EH (cell line): ENCODE measurements at places on chromosomes 7 and 10.
A peak's percentile ranks its signal among the peaks of the same experiment; 100 is the strongest.

- DNase-seq: peak; percentile 86
Measured at GRCh38 chr10:119251315-119251708, 43.9 kb downstream of the GRK5 start.

- peak; percentile 3 for DNase-seq
Measured at GRCh38 chr10:8919280-8919679, 864.8 kb downstream of the GATA3 start.

DNA sequence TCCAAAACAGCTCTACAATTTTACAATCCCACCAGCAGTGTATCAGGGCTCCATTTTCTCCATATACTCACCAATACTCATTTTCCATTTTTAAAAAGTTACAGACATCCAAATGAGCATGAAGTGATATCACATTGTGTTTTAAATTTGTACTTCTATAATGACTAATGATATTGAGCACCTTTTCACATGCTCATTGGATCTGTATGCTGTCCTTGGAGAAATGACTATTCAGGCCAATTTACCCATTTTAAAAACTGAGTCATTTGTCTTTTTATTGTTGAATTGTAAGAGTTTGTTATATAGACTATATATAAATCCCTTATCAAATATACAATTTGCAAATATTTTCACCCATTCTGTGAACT lies 162.0 kb downstream of the MAGI2 start:
- no peak for DNase-seq

DNA sequence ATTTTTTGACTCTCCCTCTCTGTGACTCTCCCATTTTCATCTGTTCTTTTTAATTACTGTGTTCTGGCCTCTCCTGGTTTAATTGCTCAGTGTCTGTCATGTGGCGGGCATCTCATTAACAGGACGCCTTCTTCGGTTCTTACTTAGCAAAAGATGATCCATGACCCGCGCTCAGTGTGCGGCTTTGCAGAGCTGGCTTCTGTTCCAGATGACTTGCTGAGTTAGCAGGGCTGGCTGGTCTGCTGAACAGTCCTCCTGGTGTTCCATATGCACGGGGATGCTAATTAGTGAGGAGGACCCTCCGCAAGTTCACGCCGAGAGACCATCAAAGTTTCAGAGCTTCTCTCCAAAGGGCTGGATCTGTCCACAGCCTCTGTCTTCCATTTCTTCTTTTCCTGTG lies 258.6 kb upstream of the MKI67 start:
- DNase-seq: no peak

GRCh38 chr7:151125846-151126481 lies 39.7 kb downstream of the AGAP3 start:
- no peak for DNase-seq

DNA sequence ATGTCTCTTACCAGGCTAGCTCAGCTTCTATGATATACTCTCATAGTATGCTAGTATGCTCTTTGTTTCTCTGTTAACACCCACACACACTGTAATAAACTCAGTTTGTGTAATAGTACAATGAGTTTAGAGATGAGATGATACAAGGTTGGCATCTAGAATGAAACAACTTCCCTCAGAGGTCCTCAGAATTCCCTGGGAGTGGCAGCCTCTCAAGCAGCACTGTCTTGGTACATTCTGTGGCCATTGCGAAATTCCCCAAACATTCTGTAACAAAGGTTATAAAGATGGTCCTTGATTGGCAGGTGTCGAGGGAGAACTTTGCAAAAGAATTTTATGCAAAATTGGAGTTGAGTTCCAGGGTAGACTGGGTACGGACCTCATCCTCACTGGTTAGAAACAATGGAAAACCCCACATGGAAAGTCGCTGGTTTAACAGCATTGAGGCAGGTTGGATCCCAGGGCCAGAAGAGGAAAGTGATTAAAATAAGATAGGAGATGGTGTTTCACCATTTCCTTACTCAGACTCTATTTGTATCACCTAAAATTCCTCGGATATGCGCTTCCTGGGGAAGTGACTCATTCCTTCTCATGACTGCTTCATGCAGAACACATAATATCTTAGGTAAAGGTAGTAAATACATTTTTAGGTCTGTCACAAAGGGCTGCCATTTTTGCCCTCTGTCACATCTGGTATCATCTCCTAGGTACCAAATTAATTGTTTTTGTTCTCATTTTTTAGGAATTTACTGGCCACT lies 657.8 kb downstream of the SORCS1 start:
- peak; percentile 39 for DNase-seq

GRCh38 chr10:6128087-6128486 lies 39.3 kb downstream of the RBM17 start:
- no peak for DNase-seq
